Stimulated activated CD8-positive, alpha-beta memory T cell treated with anti-CD3 and anti-CD28 coated beads, Interleukin-7, amount 100 ng/mL, for 4 hours (primary cell): ENCODE measurements at places on chromosomes 16 and 17.
A peak's percentile ranks its signal among the peaks of the same experiment; 100 is the strongest.

DNA sequence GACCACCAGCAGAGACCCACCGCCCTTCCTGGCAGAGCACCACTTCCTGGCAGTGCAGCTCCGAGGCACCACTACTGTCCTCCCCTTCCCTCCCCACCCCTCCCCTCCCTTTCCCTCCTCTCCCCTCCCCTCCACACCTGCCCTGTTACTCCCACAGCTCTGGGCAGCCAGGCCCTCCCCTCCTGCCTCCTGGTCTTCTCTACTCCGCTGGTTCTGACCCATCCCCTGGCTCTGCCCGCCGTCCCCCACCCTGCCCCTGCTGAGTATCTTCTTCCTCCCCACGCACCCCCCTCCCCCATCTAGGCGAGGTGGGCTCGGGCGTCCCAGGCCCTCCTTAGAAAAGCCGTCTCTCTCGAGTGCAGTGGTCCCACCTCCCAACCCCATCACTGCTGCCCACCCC lies 77.7 kb downstream of the AMFR start:
- DNase-seq = no peak

DNA sequence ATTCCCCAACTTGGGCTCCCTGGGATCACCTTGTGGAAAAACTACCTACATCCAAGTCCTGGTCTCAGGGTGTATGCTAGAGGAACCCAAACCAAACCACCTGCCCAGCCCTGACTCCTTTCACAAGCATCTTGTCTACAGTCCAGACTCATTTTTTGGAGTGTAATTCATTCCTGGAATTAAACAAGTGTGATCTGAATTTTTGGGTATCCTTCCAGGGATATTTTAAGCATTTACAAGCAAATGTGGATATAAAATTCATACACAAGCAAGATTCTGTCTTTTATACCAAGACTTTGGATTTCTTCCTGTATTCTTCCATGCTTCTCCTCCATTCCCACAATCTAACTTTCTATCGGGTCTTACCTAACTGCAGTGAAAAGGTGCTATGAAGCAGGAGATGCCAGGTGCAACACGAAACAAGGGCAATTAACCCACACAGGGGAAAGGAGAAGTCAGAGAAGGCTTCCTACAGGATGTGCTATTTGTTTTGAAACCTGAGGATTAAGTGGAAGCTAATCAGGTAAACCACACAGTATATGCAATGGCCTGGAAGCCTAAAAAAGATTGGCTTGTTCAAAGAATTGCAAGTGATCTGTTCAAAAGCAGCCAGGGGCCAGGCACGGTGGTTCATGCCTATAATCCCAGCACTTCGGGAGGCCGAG lies 417.2 kb upstream of the C16orf82 start:
- DNase-seq = no peak

DNA sequence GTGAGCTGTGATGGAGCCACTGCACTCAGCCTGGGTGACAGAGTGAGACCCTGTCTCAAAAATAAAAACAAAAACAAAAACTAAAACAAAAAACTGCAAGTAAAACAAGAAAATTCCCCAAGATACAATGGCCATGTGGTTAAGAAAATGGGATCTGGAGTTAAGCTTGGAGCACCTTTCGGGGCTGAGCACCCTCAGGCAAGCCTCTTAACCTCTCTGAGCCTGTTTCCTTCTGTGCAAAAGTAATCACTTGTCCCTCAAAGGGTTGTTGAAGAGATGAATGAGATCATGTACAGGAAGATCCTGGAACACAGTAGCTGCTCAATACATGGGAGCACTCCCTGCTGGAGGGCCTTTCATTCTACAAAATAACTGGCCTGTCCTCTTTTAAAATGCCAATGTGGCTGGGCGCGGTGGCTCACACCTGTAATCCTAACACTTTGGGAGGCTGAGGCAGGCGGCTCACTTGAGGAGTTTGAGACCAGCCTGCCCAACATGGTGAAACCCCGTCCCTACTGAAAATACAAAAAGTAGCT lies 19.8 kb upstream of the KIFC3 start:
- DNase-seq = no peak

DNA sequence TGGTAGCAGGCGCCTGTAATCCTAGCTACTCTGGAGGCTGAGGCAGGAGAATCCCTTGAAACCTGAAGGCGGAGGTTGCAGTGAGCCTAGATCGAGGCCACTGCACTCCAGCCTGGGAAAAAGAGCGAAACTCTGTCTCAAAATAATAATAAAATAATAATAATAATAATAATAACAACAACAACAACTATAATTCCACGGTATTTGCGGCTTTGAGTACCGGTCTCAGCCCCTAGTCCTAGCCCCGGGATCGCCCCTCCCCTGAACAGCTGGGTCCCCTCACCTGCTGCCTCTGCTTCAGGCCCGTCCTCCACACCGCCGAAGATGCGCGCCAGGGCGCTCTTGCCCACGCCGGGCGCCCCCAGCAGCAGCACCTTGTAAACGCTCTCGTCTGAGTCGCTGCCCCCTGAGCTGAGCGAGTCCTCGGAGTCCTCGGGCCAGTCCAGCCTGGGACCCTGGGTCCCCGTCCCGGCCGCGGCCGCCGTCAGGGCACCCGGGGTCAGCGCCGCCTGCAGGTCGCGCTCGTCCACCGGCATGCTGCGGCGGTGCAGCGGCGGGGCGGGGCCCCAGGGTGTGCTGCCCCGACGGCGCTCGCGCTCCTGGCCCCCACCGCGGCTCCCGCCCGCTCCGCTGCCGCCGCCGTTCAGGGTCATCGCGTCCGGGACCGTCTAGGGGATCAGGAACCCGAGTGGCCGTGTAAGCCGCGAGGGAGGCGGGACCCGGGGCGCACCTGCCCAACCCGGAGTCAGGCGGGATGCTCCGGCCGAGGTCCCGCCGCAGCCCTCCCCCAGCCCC lies 611 bp downstream of the RRAD start:
- DNase-seq = peak; percentile 27

DNA sequence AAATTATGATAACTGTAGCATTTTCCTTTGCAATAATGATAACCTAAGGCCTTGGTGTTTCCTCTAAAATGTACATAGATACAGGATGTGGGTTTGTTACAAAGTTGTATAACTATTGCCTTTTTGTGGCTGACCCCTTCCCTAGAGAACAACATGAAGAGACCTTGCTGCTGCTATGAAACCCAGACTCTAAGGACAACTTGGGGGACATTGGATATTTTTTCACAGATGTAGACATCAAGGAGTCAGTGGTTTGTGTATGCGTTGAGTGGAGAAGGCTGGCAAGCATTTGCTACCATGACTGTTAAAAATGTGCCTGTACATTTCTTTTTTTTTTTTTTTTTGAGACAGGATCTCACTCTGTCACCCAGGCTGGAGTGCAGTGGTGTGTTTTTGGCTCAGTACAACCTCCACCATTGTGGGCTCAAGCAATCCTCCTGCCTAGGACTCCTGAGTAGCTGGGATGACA lies 12.3 kb downstream of the HMOX2 start:
- DNase-seq = no peak

DNA sequence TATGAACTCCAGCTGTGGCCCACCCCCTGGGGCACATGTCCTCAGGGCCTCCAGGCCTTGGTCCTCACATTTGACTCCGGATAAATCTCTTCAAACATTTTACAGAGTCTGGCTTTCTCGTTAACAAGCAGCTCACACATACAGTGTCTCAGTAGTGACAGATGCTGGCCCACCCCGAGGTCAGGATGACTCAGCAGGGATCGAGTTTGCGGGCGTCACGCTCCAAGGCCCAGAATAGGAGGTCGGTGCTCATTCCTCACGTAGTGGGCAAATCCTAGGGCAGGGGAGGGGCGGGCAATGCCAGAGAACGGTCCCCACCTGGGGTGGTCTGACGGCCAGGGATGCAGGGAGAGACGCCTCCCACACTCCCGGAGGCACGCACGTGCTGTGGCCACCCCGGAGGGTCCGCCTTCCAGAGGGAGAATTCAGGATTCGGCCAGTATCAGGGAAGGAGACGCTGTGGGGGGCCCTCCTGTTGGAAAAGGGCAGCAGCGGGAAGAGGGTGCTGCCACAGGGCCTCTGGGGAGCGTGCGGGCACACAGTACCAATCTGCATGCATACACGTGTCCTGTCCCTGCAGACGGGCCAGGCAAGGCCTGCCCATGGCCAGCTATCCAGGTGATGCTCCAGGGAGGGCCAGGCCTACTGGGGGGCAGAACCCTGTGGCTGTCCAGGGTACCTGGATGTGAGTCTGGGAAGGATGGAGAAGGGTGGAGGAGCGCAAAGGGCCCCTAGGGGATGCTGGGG lies 8.6 kb downstream of the SLC7A5 start:
- no peak for DNase-seq

DNA sequence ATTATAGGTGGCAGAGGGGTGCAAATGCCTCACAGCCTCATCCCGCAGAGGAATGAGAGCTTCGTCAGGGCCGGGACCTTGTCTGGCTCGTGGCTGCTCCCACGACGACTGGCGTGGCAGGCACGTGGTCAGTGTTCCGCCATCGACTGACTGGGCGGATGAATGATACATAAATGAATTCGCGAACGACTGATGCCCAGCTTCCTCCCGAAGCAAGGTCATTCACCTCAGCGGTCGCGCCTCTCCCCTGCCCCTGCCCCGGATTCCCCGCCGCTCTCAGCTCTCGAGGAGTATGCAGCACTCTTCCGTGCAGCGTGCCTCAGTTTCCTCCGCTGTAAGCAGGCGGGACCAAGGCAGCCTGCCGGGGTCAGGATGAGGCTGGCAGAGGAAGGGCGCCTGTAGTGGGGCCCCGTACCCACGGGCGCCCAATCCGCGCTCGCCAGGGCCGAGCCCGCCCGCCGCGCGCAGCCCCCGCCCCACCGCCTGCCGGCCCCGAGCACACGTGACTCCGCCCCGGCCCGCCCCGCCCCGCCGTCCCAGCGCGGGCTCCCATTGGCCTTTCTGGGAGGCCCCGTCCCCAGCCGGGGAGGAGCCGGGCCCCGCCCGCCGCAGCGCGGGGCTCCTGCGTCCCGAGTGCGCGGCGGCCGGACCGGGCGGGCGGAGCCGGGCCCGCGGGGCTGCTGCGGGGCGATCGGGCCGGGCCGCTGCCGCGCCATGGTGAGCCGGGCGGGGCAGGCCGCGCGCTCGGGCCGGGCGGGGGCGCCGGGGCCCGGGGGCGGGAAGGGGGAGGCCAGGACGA lies at the start of gene SNN:
TSS of gene SNN (plus strand) at position 632 of the 799 bp plus-strand sequence. CDS start 7,605 bp downstream, outside the sequence.
- DNase-seq = peak; percentile 59

DNA sequence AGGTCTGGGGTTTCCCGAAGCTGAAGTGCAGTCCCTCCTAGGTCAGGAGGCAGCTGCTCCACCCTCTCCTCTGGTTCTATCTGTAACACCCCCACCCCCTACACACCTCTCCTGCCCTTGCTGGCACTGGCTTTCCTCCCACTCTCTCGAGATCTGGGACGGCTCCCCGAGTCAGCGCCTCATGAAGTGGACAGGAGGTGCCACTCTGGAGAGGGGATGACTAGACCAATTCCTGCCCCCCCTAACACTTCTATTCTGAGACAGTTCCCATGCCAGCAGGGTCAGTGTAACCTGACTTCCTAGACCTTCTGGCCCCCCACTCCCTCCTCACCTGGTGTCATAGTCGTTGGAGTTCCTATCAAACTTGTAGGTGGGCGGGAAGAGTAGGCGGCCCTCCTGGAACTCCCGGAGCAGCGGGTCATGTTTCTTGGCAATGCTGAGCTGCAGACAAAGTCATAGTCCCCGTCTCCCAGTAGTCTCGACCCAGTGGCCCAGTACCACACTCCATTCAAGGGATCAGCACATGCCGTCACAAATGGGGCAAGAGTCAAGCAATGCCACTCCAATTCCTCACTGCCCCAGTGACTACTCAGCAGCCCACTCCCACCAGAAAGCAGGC lies 9.7 kb downstream of the INPP5K start:
- no peak for DNase-seq

GRCh38 chr16:47624563-47624962 lies 163.4 kb downstream of the PHKB start:
- no peak for DNase-seq

DNA sequence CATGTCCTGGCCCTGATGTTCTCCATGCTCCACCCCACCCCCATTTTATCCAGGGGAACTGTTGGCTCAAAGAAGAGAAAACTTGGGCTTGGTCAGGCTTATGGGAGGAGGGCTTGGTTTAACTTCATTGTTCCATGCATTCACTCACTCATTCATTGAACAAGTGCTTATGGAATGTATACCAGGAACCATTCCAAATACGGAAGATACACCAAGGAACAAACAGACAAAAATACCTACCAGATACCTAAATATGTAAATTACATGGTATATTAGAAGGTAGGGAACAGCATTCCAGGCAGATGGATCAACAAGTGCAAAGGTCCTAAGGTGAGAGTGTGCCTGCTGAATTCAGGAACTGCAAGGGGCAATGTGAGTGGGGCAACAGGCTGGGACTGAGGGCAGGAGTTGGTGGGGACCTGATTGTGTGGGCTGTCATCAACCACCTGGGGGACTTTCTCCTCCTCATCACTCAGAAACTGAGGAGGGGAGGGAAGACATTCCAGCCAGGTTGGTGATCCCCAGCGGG lies 39.9 kb downstream of the RAI1 start:
- no peak for DNase-seq

DNA sequence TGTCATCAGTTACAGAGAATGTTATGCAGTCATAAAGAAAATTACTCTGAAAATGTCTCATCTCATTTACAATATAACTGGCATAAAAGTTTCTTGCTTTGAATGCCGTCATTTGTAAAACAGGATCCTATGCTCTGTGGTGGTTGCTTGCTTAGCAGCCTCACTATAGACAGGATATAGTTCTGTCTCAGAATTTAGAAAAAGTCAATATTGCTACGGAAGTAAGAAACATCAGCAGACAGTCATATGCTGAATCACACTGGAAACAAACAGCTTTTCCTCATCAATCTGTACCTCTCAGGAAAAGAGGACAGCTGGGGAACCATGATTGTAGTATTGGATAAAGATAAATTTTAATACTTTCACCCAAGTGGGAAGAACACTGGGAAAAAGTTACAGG lies 105.5 kb downstream of the MYO1D start:
- no peak for DNase-seq

DNA sequence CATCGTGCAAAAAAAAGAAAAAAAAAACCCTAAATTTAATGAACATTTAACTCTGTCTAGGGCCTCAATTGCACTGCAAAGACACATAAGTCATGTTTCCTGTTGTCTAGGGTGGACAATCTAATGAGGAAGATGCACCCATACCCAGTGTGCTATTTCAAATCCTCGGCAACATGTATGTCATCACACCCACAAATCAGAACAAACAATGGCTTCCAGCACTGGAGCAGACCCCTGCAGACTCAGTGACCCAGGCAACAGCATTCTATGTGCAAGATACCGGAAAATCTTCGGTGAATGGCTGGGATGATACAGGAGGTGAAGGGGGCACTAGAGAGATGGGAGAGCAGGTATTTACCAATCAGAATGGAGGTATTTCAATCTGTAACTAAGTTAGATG lies 221.7 kb upstream of the XYLT1 start:
- no peak for DNase-seq

GRCh38 chr17:47993964-47994363 lies 23.1 kb downstream of the CDK5RAP3 start:
- no peak for DNase-seq

- no peak for DNase-seq
These were observed 4.2 kb upstream of the GFOD2 start for GRCh38 chr16:67723151-67723910.

DNA sequence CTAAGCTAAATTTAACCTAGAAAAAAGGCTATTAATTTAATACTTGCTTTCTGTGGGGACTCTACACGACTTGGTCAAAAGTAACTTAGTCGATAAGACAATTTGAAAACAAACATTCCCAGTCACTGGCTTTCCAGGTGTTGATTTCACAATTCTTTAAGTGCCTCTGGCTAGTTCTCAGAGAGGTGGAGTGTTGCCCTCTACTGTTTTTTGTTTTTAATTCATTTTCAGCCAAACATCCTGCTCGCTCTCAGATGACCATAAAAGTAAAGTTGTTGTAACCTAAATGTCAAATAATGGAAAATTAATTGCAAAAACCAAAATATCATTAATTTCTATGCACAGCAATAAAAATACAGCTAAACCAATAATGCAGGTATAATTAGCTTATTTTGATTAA lies 107.1 kb downstream of the MYO1D start:
- DNase-seq = no peak
